ENCODE measurements at places on chromosomes 13 and 19.

DNA sequence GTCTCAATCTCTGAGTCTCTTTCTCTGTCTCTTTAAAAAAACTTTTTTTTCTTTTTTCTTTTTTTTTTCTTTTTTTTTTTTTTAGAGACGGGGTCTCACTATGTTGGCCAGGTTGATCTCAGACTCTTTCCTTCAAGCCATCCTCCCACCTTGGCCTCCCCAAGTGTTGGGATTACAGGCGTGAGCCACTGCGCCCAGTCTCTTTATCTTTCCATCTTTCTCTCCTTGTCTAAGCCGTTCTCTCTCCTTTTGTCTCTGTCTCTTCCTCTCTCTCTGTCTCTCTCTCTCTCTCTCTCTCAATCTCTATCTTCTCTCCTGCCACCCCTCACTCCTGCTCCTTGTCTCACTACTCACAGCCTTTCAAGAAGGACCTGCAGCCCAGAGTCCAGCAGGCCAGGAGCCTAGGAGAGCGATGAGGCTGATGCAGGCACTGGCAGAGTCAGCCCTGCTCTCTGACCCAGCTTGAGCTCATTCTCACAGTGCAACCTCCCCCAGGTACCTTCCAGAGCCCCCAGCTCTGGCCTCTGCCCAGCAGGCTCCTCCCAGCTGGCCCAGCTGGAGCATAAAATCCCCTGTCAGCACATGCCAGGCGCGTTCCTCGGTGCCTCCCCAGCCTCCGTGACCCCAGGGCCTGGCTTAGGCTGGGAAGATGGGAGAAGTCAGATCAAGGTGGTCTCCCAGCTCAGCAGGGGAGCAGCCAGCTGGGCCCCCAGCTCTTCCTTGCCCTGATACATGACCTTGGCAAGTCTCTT, at the start of gene NPHS1:
Gene NPHS1 (minus strand): TSS at position 476 of the 752 bp plus-strand sequence. CDS start 667 bp downstream, outside the sequence.
- no peak for DNase-seq

DNA sequence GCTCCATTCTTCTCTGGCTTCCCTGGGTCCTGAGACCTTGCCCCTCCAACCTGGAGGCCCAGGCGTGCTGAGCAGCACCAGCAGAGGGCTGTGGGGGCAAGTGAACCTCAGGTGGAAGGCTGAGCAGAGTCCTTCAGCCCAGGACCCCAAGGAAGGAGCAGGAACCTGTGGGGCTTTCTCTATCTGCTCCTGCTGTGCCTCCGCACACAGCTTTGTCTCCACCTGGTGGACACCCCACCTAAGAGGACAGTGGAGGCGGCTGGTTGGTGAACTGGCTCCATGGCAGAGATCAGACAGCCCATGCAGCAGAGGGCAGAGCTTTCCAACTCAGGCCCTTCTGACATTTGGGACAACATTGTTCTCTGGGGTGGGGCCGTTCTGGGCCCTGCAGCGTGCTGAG, 19.7 kb downstream of the ZFR2 start:
- no peak for DNase-seq

DNA sequence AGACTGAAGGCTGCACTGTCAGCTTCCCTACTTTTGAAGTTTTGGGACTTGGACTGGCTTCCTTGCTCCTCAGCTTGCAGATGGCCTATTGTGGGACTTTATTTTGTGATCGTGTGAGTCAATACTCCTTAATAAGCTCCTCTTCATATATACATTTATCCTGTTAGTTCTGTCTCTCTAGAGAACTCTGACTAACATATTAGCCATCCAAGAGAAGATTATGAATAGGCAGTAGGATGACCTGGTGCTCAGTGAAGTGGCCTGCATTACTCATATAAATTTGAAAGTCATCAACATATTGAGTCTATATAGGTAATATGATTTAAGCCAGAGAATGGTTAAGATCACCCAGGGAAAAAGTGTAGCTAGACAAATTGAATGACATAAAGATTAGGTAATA, 136.3 kb upstream of the UFM1 start:
- no peak for DNase-seq

DNA sequence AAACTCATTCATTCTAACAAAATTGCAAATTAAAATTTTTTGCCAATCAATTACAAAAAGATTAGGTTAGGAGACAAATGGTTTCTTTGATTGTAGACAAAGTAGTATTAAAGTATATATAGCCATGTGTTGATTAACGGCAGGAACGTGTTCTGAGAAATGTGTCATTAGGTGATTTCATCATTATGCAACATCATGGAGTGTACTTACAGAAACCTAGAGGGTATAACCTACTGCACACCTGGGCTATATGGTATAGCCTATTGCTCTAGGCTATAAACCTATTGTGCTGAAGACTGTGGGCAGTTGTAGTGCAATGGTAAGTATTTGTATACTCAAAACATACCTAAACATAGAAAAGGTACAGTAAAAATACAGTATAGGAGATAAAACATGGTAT, 906.8 kb upstream of the SPRY2 start:
- DNase-seq, result no peak

- DNase-seq, result no peak
Observed at GRCh38 chr19:29045679-29046254, 167.2 kb downstream of the UQCRFS1 start.

DNA sequence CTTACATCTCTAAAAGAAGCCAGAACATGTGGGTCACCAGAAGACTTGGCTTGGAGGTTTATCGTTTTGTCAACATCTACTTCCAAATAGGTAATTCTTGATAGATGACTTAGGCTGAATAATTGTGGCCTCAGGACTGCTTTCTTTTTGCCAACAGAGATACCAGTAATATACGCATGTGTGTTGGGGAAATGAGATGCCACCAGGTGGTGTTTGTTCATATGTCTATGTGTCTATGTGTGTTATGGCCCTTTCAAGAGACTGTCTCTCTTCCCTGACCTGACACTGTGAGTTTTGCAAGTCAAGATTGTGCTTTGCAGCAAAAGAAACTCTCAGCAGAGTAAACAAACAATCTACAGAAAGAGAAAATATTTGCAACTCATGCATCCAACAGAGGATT, 31.6 kb upstream of the METTL21C start:
- no peak for DNase-seq

DNA sequence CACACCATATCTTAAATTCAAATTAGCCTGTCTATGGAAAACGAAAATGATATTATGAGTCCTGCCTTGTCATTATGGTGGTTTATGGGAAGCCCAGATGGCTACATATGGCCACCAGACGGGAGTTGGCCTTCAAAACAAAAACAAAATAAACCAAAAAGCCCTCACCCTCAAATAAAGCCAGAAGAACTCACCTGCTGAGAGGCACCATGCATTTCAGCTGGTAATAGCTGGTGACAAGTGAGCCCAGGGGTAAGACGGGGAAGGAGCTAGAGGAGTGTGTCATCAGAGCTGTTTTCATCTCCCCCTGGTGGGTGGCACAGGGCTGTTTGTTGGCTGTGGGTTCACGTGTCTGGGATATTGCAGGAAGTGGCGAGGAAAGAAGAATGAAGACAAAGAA, 152.9 kb downstream of the EFNB2 start:
- no peak for DNase-seq

DNA sequence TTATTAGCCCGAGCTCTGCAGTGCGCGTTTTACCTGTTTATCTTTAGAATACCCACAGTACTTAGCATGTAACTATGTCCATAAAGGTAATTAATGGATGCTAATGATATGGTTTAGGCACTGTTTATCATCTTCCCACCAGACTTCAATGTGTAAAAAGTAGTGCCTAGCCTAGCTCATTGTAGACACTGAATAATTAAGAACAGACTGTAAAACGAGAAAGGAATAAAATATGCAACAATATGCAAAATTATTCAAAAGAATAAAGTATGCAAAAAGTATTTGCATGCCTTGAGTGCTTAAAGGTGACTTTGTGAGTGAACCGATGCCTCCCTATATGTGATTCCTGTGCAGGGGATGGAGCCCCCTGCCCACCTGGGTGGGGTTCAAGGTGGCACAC, 35.7 kb upstream of the RNF113B start:
- no peak for DNase-seq

GRCh38 chr13:106173891-106174610, 361.4 kb downstream of the EFNB2 start:
- no peak for DNase-seq

GRCh38 chr13:20713014-20713376, 9.5 kb downstream of the IL17D start:
- no peak for DNase-seq

DNA sequence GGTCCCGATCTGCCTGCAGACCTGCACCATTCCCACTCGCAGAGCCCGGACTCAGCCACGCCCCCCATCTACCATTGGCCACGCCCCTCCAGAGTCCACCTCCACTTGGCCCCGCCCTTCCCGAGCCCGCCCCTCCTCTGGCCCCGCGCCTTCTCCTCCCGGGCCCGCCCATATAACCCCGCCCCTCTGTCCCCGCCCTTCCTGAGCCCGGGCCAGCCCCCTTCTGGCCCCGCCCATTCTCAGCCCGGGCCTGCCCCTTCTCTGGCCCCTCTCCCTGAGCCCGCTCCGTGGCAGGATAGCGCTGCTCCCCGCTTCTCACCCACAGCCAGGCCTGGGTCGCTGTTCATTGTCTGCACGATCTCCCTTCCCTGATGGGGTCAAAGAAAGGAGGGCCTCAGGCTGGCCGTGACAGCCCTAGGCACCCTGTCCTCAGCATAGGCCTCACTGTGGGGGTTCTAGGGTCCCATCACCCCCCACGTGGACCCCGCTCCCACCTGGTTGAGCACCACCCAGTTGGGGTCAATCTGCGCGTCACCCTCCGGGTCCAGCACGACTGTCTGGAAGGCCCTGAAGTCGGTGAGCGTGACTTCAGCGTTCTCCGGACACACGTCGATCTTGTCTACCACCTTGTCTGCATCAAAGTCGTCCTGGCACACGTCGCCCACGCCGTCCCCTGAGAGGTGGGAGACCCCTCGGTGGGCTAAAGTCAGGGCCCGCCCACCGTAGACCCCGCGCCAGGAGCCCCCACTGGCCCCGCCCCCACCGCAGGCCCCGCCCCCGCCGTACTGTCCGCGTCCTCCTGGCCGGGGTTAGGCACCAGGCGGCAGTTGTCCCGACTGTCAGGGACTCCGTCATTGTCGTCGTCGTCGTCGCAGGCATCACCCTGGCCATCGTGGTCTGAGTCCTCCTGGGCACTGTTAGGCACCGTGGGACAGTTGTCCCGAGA, 5.7 kb downstream of the COMP start:
- peak; percentile 59 for DNase-seq
